NCI-H2081 treated with DMSO at 0.1 percent for 48 hours (cell line): ENCODE measurements at places on chromosomes 16 and 17.

- DNase-seq: no peak
Measured at GRCh38 chr16:47956916-47957315, 198.9 kb downstream of the ABCC12 start.

GRCh38 chr16:83220066-83220465 lies 587.7 kb upstream of the HSBP1 start:
- no peak for DNase-seq

GRCh38 chr16:53198933-53199332 lies 144.1 kb downstream of the CHD9 start:
- DNase-seq: no peak

GRCh38 chr17:58217766-58218165 lies 1.3 kb downstream of the MKS1 start:
- DNase-seq: no peak

- DNase-seq: no peak
Measured at GRCh38 chr17:21678393-21679081, 13.8 kb upstream of the KCNJ18 start.

DNA sequence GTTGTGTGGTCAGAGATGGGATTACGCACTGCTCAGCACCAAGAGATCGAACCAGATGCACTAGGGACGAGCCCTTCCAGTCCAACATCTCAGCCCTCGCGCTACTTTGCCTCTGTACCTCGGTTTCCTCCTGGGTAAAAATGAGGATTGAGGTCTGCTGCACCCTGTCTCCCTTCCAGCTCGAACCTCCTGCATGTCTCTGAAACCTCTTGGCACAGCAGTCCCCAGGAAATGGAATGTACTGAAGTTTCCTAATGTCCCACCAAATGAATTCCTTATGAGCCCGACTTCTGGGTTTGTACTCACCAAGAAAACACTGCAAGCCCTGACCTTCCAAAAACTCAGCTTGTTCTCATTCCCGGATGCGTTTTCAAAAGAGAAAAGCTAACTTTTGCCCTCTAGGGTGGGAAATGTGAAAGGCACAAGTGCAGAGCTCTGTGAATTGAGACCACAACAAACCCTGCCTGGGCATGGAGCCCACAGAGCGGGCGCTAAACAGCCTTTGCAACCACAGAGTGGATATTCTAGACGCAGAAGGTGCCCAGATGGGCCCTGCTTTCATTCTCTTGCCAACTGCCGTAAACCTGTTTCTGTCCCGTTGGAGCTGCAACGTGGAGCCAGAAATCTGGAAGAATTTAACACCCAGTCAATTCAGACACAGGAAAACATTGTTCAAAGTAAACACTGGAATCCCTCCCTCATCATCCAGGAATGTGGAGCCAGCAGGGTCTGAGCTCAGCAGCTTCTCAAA lies 10.3 kb downstream of the CDRT4 start:
- DNase-seq: no peak

DNA sequence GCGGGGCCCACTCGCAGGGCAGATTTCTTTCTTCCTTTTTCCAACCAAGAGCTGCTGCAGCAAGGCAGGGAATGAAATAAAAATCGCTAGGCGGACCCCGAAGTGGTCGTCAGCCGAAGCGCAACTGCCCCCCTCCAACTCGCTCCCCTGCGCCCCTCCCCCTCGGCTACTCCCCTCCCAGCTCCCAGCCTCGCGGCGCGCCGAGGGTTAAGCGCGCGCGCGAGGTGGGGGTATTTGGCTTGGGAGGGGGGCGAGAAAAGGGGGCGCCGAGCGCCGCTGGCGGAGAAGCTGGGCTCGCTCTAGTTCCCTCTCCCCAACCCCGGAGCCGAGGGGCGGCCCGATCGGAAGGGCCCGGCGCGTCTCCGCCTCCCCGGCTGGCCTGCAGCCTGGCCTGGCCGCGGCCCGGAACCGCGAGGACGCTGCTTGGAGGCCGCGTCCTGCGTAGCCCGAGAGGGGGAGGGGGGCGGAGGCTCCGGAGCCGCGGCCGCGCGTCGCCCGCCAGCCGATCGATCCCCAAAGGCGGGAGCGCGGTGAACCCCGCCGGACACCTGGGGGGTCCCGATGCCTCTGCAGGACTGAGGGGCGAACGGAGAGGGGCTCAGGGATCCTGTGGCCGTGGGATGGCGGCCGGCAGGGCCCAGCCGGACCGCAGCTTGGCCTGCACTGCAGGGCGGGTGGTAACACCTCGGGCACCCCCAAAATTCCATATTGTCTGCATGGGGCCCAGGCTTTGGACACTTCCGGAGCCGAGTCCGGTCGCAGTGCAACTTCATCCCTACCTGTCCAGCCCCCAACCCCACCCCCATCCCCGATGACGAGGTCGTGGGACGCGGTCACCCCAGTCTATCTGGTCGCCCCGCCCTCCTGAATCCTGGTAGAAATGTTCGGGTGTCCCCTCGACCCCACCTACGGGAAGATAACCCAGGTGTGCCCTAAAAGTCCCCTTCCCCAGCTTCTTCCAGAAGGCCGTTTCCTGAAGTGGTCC lies 4.9 kb upstream of the CBX4 start:
- DNase-seq: no peak

DNA sequence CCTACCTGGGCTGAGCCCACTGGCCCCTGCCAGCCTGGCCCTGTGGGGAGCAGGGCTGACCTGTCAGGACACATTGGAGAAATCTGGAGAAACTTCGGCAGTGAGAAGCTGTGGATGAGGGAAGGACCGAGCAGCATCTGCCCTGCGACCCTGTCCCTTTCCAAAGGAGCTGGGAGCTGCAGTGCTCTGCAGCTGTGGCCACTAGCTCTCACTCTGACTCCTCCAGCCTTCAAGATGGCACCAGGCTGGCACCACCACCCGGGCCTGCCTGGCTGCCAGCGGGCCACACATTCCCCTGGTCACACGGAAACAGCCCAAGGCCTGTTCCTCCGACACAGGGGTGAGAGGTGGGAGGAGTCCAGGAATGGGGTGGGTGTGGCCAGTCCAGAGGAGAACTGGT lies 30.1 kb downstream of the CD300LG start:
- no peak for DNase-seq

DNA sequence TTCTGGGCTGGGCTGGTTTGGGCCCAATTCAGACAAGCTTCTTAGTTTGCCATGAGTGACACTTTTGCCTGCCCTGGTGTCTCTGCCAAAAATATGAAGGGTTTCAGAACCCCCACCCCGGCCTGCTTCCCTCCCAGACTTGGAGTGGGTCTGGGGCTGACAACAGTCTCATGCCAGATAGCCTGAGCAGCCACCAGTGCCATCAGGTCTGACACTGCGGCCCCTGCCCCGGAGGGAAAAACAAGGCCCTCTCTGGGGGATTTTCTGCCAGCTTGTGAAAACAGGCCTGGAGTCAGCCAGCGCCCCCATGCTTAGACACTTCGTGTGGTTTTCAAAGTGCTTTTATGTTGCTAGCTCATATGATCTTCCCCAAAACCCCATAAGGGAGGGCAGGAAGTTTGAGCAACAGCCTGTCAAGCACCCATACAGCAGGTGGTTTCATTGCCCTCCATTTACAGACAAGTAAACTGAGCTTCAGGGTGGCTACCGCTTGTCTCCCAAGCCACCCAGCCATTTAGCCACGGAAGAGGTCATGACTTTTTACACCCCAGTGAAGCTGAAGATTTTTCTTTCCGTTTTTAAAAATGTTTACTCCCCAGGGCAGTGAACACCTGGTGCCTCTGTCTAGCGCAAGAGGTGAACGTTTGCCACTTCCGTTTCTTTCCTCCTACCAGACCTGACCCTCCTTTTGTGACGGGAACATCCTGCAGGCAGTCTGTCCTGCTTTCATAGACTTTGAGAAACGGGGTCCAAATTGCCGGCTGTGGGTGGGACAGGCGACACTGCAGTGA lies 300.6 kb downstream of the SEC14L1 start:
- DNase-seq: no peak

DNA sequence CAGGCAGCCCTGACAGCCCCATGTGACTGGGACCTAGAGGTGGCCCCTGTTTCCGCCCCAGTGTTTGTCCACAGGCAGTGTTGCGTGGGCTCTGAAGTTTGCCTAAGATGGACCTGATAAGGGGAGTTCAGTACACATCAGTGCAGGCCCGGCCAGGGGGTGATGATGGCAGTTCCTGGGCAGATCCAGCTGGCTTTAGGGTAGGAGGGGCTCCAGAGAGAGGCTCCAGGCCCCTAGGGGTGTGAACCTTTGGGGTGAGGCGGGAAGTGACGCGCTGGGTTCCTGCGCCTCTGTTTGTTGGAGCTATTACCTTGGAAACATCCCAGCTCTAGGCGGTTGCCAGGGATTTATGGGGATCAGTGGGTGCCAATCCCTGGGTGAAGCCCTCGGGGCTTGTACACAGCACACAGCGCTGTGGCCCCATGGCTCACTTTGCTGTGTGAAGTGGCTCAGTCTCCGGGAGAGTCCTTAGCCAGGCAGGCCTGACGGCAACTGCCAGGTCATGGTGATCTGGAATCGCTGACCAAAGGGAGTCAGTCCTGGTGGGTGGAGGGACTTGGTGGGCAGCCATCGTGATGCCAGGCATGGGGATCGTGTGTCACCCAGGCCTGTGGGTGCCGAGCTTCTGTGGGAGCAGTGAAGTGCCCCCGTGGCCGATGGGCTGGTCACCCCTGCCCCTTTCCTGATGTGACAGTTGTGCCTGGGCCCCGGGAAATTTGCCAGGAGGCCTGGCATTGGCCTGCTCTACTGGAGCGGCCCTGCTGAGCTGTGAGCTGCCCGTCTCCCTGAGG lies 146.1 kb downstream of the SEC14L1 start:
- DNase-seq: peak; percentile 88
